ENCODE measurements at places on chromosomes 13 and 19.

DNA sequence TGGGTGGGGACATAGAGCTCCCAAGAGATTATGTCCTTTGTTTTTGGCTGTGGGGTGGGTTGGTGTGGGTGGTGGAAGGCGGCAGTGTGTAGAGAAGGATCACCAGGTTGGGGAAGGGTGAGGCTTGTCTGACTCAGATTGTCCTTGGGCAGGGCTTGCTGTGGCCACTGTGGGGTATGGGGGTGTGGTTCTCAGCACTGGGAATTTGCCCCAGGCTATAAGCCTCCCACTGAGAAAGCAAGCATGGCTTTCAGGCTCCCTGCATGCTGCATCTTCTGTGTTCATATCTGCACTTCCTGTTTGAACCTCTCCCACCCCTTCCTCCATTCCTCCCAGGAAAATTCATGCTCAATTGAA lies 34.9 kb downstream of the DNAJC15 start:
- peak; percentile 82 for DNase-seq

- no peak for DNase-seq
Measured at GRCh38 chr13:112244061-112244460, 132.1 kb upstream of the SPACA7 start.

- DNase-seq: no peak
Measured at GRCh38 chr19:6242677-6243076, 37.1 kb downstream of the MLLT1 start.

DNA sequence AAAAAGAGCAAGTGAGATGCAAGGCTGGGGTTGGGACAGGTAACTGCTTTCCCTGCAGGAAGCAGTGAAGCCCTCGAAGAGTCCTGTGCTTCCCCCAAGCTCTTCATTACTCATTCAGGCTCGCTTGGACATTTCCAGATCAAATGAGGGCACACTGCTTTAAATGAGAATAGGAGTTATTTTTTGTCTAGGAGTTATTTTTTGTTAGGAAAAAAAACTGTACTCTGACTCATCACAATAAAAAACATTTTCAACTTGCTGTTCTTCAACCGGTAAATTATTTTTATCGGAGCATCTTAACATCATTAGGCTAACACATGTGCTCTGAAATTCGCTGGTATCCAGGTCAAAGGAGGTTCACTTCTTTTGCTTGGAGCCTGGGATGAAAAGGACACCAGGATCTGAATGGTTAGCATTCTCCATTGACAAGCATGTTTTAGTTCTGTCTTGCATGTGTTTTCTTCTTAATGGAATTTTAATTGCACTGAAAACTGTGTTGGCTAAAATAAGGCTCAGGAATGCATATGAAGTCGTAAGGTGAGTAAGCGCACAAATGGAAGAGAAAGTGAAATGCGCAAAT lies 80.7 kb upstream of the STK24 start:
- no peak for DNase-seq

DNA sequence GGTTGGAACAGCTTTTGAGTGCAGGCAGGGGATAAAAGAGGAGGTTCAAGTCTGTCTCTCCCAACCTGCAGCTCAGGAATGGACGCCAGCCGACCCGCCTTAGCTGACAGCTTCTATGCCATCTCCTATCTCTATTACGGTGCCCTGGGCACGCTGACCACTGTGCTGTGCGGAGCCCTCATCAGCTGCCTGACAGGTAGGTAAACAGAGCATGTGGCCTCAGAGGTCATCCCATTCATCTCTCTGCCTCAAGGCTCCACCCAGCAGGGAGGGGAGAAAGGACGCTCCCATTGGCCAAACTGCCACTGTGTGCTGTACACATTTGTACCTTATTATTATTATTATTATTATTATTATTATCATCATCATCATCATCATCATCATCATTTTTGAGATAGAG lies 16.5 kb downstream of the SLC5A5 start:
- no peak for DNase-seq

DNA sequence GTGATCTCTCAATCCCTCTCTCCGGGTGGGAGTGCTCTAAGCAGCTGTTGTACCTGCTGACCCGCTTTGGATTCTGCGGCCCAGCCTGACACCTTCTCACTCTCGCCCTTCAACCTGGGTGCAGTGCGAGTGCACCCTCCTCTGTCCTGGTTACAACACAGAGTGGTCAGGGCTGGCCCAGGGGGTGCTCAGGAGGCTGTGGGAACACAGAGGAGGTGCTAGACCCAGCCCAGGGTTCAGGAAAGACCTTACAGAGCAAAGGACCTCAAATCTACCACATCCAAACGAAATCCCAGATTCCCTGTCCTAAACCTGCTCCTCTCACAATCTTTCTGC lies 23.7 kb downstream of the ZNF175 start:
- DNase-seq: no peak

DNA sequence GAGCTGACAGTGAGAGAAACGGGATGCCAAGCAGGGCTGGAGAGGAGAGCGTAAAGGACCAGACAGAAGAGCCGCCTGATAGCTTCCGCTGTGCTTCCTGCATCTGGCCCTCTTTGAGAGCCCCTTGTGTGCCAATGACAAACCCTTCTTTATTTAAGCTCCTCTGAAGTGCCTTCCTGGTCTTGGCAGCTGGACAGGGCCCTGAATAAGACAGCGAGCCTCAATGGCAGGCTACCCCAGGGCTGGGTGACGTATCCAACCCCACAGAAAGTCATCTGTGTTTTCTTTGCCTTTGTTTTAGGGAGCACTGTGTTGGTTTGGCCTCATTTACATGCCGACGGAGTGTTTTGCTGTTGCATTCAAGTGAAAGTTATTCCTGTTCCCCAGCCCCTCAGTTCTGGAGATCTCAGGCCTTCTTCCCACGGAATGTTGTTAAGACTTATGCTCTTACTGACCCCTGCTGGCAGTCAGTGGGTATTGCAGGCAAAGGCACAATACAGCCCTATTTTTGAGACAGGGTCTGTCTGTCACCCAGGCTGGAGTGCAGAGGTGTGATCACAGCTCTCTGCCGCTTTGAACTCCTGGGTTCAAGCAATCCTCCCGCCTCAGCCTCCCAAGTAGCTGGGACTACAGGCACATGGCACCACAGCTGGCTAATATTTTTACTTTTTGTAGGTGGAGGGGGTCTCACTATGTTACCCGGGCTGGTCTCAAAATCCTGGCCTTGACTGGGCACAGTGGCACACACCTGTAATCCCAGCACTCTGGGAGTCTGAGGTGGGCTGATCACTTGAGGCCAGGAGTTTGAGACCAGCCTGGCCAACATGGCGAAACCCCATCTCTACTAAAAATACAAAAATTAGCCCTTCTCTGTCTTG lies 16.8 kb downstream of the CCL25 start:
- no peak for DNase-seq

DNA sequence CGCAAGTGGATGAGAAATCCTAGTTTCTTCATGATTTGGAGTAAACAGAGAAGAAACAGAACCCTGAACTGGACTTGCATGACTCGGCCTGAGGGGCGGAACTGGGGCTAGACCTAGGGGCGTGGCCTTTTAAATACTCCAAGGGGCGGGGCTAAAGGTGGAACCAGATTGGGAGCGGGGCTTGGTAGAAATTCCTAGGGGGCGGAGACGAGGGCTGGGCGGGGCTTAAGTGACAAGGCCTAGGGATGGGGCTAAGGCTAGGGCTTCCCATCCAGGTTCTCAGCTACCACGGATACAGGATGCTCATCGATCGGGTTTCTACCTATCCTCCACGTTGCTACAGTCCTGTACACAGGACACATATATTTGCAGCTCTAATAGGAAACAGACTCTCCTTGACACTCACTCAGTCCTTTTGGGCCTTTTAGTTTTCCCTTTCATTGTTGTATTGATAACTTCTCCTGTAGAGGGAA lies 372 bp upstream of the ZNF699 start:
- DNase-seq: peak; percentile 89

DNA sequence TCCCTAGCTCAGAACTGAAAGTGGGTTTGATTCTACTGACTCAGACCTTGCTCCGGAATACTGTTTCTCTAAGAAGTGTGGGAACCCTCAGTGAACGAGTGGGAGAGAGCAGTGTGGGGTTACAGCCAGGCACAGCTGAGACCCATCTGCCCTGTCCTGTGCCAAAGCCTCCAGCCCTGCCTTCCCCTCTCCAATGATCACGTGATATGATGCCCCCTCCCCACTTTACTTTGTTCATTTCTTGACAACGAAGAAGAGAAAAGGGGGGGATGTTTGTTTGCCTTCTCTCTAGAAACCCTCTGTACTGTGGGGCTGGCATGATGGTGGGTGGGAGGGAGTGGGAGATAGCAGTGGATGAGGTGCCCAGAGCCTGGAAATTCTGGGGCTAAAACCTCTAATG lies 96.0 kb downstream of the RNASEH2B start:
- no peak for DNase-seq

DNA sequence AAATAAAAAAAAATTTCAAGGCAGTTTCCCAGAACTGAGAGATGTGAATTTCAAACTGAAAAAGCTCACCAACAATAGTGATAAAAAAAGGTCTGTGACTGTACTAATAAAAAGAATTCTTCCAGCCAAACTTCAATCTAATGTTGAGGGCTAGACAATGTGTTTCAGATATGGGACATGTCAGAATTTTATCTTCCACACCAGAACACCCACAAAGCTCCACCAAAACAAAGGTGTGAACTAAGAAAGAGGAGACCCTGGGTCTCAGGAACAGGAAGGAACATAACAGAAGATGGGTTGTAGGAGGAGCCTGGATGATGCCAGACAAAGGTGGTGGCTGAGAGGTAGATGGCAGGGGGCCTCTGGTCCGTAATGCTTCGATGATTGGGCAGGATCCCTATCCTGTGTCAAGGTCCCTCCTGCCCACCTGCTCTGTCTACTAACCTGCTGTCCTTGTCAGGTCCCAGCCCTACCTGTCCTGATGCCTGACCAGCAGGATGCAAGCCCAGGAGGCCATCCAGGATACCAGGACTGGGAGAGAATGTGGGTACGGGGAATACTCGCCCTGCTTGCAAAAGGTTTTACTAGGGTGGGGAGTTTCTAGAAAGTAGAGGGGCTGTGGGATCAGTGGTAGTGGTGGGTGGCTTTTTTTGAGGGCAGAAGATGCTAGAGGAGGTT lies 4.5 kb downstream of the MZF1 start:
- DNase-seq: no peak

DNA sequence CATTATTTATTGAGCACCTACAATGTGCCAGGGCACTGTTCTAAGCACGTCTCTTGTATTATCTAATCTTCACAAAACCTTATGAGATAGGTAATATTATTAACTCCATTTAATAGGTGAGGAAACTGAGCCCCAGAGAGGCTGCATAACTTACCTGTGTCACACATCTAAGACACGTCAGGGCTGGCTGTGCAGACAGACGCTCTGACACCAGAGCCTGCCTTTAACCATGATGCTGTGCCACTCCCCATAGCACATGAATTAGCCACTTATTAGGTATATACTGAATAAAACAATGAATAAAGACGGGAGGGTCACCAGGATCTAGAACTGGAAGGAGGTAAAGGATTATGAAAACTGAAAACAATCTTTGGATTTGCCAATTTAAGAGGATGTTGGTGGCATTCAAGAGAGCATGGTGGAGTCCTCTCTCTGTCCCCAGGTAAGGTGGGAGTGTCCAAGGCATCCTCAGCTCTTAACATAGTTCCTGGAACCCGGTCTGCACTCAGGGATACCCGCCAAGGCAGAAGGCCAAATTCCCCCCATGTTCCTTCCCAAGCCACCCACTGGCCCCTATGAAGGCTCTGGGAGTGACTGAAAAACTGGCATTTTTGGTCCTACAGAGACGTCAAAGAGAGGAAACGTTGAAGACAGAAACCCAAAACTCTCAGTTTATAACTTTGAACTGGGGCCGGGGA lies 479.7 kb downstream of the FOXO1 start:
- DNase-seq: no peak

DNA sequence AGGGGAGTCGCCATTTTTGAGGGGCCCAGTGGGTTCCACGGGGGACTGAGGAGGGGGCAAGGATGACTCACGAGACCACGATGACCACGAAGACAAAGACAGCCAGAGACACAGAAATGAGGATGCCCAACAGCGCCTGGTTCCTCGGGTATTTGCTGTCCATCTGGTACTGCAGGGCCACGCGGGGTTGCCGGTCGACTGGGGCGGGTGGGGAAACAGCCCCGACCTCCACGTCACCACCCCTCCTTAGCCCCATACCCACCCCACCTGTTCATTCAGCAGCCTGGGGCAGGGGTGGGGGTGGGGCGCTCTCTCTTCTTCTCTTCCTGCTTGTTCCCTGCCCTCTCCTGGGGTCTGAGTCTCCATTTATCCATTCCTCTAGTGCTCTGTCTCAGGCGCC lies 8.6 kb downstream of the IZUMO2 start:
- no peak for DNase-seq

DNA sequence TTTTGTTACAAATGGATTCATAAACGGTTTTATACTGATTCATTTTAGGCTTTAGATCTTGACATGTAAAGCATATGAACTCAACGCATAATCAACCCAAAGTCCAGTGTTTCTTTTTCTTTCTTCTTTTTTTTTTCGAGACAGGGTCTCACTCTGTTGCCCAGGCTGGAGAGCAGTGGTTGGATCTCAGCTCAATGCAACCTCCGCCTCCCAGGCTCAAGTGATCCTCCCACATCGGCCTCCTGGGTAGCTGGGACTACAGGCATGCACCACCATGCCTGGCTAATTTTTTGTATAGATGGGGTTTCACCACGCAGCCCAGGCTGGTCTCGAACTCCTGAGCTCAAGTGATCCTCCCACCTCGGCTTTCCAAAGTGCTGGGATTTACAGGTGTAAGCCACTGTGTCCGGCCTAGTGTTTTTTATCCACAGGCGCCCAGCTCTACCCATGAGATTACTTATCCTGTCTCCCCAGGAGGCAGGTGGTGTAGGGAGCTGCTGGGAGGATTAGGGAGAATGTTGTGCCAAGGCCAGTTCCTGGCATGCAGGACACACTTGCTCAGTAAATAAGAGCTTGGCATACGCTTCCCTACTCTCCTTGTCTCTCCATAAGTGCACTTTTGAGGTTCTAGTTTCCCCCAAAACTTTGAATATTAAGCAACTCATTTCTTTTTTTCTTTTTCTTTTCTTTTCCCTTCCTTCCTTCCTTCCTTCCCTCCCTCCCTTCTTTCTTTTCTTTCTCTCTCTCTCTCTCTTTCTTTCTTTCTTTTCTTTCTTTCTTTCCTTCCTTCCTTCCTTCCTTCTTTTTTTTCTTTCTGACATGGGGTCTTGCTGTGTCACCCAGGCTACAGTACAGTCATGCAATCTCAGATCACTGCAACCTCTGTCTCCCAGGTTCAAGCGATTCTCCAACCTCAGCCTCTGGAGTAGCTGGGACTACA lies 4.8 kb upstream of the CEBPA start:
- no peak for DNase-seq

DNA sequence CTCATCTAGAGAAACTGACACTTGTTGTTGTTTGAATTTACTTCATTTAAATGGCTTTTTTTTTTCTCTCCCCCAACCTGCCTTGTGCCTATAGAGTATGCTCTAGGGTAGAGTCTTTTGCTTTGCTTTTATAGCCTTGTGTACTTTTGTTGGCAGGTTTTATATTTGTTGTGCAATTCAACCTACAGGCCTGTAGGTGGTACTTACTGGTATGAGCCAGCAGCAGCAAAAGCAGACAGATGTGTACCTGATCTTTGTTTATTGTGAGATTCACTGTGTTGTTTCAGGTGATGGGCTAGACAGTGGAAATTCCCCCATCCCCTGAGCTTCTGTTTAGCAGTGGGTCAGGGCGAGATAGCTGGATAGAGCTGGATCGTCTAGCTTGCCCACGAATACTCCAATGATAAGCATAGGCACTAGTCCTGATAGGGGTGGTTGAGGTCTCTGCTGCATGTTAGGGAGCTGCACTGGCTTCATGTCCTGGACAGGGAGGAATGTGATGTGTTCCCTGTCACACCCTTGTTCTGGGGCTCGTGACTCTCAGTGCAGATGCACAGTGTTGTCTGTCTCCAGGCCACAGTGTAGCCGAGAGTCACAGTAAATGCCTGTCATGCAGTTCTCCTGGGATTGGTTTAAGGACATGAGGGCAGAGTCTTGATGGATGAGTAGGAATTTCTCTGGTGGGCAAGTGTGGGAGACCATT lies 21.3 kb downstream of the DNAJC3 start:
- peak; percentile 42 for DNase-seq

Data from iris pigment epithelial cell (primary cell).